ENCODE measurements at places on chromosomes 1 and 21.
A peak's percentile ranks its signal among the peaks of the same experiment; 100 is the strongest.

GRCh38 chr21:45788198-45788597, 144.7 kb downstream of the PCBP3 start:
- DNase-seq = no peak

DNA sequence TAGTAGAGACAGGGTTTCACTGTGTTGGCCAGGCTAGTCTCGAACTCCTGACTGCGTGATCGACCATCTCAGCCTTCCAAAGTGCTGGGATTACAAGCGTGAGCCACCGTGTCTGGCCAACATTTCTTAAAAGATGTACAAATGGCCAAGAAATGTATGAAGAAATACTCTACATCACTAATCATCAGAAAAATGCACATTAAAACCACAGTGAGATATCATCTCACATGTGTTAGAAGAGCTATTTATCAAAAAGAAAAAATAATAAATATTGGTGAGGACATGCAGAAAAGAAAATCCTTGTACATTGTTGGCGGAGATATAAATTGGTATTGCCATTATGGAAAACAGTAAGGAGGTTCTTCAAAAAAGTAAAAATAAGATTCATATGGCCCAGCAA, 33.6 kb upstream of the TNFSF18 start:
- no peak for DNase-seq

GRCh38 chr21:36909901-36910561, 56.4 kb downstream of the HLCS start:
- peak; percentile 98 for DNase-seq

GRCh38 chr1:1318131-1318652, 6.3 kb downstream of the INTS11 start:
- DNase-seq = peak; percentile 97

DNA sequence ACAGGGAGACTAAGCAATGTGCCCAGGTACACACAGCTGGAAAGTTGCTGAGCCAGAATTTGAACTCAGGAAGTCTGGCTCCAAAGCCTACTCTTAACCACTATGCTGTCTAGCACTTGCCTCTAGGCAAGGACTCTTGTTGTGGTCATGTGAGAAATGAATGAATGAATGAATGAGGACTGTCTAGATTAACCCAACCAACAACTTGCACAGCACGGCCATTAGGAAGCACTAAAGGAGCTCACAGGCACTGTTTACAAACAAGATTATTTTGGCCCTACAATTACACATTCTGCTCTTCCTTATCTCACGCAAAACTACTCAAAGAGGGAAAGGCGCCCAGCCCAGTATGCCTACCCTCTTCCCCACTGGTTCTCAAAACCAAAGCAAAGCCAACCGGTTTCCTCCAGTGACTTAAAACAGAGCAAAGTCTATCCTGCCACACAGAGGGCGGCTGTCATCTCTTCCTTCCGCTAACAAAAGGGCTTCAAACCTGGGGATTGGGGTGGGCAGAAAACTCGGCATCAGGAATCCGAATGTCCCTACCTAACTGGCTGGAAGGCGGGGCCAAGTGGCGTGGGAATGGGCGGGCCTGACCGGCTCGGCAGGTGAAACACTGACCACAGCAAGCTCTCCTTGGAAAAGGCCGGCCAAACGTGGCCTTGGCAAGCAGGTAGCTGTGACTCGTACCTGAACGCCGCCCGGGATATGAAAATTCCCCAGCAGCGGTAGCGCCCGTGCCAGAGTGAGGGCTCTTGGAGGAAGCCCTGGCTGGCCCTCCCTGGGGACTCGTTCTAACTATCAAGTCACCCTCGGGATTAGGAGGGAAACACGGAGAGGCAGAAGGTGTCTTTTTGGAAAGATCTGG, 948 bp downstream of the STK40 start:
- DNase-seq = peak; percentile 24

- no peak for DNase-seq
Measured at GRCh38 chr21:34031835-34032370, 41.5 kb upstream of the MRPS6 start.

GRCh38 chr1:211986628-211987254, 48.6 kb downstream of the INTS7 start:
- no peak for DNase-seq

GRCh38 chr1:160610569-160611242, 31.4 kb upstream of the CD84 start:
- DNase-seq = no peak

- no peak for DNase-seq
Measured at GRCh38 chr1:38044221-38045215, 2.1 kb downstream of the POU3F1 start.

DNA sequence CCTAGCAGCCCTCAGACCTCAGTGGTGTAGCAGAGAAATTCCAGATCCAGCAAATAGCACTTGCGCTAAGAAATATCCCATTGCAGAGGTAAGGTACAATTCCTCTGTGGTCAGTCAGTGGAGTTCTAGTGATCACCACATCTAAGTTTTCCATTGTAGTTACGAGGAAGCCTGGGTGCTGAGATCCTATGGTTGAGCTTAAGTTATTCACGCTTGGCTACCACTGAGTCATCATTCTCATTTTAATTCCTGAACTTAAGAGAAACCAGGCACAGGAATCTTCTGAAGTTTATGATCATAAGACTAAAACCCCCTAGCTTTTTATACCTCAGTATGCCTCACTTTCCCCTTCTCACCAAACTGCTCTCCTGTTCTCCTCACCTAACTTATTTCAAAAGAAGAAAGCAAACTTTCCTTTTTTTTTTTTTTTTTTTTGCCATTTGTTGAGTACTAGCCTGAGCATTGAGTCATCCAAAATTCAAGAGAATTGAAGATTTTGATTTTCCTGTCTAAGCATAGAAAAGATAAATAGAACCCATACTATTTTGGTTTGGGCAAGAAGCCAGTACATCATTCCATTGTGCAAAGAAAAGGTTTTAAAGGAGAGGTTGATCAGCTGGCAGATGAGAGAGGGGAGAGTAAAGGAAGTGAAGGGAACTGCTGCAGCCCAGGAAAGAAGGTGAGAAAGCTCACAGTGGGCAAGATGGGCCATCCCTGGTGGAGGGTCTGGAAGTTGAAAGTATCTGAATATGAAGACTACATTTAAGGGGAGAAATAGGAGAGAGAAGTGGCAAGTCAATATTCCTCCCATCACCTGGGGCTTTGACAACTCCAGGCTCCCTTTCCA, 39.9 kb downstream of the SERBP1 start:
- peak; percentile 83 for DNase-seq

GRCh38 chr21:20169812-20170576, 828.2 kb upstream of the NCAM2 start:
- no peak for DNase-seq

GRCh38 chr1:21449906-21450305, 10.0 kb downstream of the NBPF3 start:
- DNase-seq = peak; percentile 69

DNA sequence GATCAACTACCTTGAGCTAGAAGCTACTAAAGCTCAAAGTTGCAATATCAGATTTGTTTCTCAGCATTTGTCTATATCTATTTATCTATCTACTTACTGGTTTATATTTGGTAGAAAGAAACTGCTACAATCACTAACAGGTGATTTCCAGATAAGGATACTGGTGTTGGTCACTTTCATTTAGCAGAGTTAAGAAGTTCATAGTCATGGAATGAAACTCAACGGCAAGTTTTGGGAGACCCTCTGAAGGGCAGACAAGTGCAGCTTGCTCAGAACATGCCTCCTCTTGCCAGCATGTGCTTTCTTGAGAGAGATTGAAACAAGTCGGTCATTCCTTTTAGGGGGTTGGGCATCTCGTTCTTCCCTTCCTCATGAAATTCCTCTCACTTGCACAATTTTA, 296.5 kb downstream of the GRIK1 start:
- no peak for DNase-seq

DNA sequence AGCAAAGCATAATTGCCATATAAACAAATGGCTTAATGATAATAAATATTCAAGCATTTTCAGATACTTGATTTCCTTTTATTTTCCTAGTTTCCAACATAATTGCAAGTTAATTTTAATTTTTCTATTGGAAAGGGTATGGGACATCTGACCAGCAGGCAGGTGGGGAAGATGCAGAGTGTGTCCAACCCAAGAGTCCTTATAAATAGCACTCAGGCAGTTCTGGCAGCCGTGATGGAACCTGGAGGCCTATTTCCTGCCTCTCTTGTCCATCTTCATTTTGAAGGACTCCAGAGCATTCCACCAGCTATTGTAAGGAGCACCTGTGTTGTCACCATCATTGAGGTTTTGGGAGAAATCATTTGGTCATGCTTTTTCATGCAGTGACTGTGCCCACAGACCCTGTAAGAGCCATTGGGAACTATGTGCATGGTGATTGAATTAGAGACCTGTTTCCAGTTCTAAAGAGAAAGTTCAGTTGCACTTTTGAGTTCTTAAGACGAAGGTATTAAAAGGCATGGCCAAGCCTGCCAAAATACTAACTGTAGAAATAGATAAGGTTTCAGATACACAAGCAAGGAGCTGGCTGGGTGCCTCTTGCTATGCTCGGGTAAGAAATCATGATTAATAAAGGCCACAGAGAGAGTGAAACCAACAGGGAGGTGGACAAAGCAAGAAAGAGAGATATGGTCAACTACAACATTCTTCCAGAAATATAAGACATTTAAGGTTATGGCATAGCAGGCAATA, 92.3 kb downstream of the SPATA46 start:
- DNase-seq = peak; percentile 55

- DNase-seq = peak; percentile 69
Measured at GRCh38 chr1:229625071-229625914, 629 bp downstream of the TAF5L start.

GRCh38 chr1:33296824-33297223, 24.1 kb downstream of the A3GALT2 start:
- no peak for DNase-seq

GRCh38 chr21:8991088-8991907, 1530.1 kb upstream of the TPTE start:
- DNase-seq = no peak

DNA sequence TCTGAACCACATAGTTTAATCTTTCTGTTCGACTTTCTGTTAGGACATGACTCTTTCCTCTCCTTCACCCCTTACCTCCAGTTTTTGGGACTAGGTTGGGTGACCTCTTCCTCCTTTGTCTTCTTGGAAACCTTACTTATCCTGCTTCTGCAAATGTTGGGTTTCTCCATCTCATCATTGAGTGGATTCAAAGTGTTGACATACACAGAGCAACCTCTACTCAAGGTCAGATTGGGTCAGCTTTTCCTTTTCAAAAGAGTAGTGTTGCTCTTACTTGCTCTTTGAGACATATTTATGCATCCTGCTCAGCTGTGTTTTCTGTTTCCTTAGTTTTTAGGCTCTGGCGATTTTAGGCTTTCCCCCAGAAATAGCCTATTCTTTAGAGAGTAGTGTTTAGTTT, 3.7 kb downstream of the CAMTA1 start:
- DNase-seq = peak; percentile 14

DNA sequence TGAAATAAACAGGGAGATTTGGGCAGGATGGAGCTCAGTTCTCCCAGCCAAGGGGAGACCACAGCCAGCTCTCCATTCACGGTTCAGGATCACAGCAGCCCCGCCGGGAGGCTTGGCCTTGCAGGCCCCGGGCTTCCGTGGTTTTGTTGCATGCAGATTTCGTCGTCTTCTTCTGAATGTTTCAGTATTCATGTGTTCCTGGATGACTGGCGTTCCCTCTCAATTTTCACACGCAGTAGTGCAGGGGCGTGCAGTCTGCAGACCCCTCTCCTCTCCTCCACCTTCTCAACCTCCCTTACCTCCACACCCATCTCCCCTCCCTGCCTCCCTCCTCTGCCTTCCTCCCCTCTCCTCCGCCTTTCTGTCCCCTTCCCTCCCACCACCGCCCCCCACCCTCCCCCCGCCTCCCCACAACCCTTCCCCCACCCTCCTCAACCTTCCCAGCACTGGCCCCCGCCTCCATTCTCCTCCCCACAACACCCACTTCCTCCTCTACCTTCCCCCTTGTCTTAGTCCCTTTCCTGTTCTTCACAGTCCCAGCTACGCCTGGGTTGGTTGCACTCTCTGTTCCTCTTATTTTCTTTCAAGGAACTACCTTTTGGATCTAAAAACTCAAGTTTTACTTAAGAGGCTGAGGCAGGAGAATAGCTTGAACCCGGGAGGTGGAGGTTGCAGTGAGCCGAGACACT, 8.4 kb upstream of the SLC19A1 start:
- peak; percentile 36 for DNase-seq

GRCh38 chr1:117290890-117291289, 76.4 kb upstream of the MAN1A2 start:
- DNase-seq = peak; percentile 2

DNA sequence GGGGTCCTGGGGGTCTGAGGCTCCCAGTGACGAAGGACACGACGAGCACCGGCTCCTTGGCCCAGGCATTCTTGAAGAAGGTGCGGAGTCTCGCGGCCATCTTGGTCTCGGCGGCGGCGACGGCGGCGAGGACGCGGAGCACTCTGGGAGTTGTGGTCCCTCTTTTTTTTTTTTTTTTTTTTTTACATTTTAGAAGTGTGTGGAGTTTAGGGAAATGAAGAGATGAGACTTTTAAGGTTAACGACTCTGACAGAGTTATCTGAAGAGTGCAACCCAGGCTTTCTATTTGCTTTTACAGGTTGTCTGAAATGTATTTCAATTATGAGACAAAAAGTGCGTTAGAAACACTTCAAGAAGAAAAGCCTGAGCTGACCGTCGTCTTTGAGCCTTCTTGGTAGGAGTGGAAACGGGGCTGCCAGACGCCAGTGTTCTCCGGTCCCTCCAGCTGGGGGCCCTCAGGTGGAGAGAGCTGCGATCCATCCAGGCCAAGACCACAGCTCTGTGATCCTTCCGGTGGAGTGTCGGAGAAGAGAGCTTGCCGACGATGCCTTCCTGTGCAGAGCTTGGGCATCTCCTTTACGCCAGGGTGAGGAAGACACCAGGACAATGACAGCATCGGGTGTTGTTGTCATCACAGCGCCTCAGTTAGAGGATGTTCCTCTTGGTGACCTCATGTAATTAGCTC, 9.7 kb downstream of the OR2B11 start:
- peak; percentile 67 for DNase-seq

GRCh38 chr1:32496127-32496526, 31.3 kb downstream of the ZBTB8B start:
- peak; percentile 83 for DNase-seq

- DNase-seq = no peak
Measured at GRCh38 chr1:21704145-21704544, 35.0 kb upstream of the RAP1GAP start.

- DNase-seq = no peak
Measured at GRCh38 chr1:182249201-182249676, 142.4 kb downstream of the GLUL start.

- no peak for DNase-seq
Measured at GRCh38 chr1:219751870-219752507, 139.1 kb upstream of the ZC3H11B start.

DNA sequence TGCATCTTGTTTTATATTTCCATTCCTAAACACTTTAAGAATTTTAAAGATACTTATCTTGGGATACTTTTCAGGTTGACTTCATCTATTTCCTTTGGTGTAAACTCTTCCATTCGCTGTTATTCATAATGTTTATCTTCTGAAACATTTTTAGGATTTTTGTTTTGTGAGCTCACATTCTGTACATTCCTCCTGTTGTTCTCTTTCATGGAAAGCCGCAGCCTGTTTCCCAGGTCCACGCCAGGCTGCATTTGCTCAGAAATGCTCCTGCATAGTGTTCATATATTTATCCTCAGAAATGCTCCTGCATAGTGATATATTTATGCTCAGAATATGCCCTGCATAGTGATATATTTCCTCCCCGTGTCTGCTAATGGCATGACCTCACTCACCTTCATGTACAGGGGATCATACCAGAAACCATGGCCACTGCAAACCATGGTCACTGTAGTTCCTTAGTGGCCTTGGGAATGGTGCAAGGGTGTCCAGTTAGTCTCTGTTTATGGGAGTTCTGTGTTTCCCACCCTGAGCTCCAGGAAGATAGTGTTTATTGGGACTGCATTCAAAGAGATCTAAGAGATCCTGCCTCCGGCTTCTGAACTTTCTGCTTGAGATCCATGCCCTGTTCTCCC, 153.9 kb upstream of the GREM2 start:
- DNase-seq = peak; percentile 75

Measured in choroid plexus epithelial cell (primary cell).